Foreskin melanocyte (primary cell): ENCODE measurements at places on chromosomes 6 and 20.

DNA sequence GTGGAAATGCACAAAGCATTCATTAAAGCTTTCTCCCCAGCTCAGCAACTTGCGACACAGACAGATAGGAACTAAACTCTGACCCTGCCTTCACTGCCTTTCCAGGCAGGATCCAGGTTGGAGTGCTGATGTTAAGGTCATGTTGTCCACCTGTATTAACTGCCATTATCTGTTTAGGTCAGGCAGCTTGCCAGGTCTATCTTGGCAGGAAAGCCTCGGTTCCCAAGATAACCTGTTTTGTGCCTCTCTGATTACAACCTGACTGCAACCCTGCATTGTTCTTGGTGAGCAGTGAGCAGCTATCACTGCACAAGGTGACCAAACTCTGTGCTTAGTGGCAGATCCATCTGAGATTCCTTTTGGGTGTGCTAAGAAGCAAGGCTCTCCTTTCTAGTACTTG lies 23.2 kb upstream of the ELOVL2 start:
- no peak for DNase-seq

DNA sequence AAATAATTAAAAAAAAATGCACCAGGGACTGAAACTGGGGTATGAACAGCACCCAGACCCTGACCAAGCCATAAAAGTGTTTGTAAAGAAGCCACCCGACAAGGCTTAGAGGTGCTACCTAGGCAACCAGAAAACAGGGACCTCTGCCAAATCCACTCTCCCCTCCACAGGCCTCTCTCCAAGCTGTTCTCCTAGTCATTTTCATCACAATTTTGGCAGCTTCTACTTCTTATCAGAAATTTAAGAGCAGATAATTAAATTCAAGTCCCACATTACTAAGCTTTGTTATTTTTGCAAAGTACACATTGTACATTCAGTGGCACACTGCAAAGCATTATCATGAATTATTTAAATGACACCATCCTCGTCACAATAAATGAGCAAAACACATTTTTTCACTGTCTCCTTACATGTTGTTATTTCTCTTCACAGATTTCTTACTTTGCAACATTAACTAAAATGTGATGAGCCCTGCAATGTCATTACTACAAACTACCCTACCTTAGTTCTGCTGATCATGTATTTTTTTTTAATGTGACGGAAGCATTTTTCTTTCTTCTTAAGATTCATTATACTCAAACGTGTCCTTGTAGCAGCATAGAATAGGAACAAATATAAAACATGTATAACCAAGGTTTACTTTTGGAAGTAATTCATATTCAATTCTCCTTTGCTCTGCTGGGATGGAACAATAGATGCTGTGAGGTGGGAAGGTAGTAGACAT lies 38.1 kb downstream of the ECT2L start:
- no peak for DNase-seq

- DNase-seq = no peak
Observed at GRCh38 chr6:97175806-97176205, 107.2 kb downstream of the MMS22L start.

DNA sequence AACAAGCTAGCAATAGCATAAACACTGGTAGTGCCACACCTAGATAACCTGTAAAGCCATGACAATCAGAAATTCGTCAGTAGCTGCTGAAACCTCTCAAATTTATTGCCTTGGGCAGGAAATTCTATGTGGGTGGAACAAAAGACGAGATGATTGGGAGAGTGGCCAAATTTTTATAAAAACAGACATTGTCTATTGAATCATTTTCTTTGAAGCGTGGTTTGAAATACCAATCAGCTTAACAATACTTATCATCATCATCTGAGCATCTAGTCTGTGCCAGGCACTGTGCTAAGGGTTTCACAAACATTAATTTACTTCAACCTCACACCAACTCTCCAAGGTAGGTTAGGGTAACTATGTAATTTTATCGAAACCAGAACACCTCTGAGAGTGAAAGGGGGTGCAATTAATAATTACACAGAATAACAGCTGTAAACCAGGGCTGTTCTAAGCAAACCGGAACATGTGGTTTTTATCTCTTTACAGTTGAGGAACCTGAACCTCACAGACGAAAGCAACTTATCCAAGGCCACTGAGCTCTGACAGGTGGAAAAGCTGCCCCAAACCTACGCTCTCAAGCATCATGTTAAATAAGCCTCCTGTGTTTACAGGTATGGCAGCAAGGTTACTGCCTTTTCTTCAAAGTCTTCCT lies 43.4 kb downstream of the NHSL1 start:
- peak; percentile 69 for DNase-seq

- DNase-seq = no peak
Observed at GRCh38 chr6:44270526-44271405, 516 bp downstream of the TMEM151B start.

DNA sequence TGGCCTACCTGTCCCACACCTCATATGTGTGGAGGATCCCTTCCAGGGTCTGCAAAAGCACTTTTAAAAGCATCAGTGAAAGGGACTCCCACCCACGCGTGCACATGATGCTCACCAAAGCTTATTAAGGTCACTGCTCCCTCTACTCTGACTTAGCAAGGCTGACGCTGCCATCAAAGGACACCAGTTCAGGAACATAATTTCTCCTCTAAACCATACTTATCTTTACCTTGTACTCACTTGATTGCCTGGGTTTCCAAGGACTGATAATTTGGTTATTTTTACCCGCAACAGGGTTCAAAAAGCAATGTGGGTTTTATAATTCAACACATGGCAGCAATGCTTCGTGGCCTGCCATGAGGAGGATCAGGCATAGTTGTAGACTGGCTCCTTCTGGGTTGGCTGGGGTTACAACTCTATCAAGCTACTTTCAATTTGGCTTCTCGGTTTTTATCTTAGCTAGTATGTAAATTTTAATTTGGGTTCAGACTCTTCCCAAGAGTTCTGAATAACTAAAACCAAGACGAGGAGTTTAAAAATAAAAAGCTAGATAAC lies 52.2 kb upstream of the EMILIN3 start:
- no peak for DNase-seq

- no peak for DNase-seq
Observed at GRCh38 chr6:5121956-5122355, 36.8 kb downstream of the PPP1R3G start.

DNA sequence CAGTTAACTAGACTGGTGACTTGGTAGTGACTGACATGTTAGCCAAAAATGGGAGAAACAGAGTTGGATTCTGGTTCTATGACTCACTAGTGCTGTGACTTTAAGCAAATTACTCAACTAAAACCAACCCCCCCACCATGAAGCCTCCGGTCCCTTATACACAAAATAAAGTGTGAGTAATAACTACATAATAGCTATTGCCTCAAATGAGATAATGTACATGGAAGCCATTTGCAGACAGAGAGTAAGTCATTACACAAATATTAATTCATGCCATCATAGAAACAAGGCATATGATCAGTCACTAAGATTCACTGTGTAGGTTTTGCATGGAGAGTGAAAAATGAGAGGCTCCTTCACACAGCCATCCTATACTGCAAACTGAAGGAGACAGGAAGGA lies 111.9 kb downstream of the HIVEP2 start:
- DNase-seq = peak; percentile 49

- no peak for DNase-seq
Observed at GRCh38 chr20:45840700-45841198, 7.2 kb downstream of the SNX21 start.

DNA sequence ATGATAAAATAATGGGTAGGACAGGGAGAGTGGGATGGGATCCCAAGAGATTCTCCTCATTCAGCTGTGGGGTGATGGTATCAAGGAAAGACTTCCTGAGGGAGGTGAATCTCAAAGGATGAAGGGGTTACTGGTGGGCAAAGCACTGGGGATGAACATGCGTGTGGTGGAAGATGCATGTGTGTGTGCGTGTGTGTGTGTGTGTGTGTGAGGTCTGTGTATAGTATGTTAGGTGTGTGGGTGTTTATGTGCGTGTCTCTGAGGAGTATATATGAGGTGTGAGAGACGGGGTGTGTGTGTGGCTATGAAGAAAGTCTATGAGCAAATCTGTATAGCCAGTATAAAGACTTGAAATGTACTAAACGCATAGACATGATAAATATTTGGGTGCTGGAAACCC lies 220.0 kb upstream of the MYLIP start:
- DNase-seq = no peak

DNA sequence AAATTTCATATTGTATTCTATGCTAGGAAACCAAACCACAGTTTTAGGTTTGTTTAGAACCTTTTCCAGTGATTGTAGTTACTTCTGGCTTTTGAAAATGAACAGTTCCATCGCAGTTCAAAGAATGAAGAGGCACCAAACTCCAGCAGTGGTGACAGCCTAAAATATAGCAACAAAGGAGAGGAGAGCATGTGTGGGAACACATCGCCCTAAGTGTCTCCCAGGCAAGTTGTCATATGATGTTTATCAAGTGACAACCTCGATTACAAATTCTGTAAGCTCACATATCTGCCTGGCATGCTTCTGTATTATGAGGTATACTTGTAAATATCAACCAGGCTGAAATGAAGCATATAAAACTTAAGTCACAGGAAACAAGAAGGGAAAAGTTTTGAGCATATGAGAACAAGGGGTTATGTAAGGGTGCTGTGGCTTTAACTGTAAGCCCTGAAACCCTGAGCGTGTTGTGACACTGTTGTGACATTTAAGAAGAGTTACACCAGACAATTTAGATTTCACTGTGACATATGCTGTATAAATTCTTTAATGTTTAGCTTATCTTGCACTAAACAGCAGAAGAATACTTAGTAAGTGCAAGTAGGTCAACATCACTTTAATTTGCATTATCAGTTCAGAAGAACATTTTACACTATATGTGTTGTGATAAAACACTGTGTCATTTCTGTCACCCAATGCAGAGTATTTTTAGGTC lies 29.1 kb upstream of the FBXL4 start:
- DNase-seq = no peak

GRCh38 chr20:22495172-22495571 lies 89.2 kb downstream of the FOXA2 start:
- no peak for DNase-seq

GRCh38 chr20:24422091-24422760 lies 47.2 kb upstream of the SYNDIG1 start:
- DNase-seq = no peak

DNA sequence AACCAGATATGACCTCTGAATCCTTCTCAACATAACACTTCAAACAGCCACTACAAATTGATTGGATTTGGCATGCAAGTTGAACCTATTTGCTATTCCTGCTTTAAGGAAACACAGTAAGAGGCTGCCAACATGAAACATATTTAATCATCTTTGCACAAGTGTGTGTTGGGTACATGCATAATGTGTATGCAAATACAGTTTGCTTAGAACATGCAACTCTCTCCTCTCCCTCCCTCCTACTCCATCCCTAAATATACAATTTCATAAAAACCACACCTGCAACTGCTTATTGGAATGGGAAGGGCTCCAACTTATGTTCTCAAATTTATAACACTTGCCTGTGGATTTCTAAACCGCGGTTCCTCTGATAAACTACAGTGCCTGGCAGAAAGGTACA lies 71.5 kb downstream of the CD83 start:
- DNase-seq = no peak

DNA sequence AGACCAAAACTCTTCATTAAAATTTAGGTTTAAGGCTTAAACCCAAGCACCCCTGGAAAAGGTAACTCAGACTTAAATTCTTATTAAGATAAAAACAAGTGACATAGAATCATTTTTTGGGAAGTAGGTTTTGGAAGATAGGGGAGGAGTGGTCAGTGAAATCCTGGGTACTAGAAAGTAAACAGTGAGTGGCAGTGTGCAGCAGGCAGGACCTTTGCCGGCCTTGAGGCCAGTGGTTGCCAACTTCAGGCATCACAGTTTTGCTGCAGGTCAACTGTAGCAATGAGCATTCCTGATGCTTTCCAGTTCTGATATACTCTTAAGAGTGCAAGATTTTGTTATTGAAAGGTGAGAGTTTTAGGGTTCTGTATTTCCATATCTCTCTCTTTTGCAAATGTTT lies 69.3 kb upstream of the SUPT3H start:
- no peak for DNase-seq

DNA sequence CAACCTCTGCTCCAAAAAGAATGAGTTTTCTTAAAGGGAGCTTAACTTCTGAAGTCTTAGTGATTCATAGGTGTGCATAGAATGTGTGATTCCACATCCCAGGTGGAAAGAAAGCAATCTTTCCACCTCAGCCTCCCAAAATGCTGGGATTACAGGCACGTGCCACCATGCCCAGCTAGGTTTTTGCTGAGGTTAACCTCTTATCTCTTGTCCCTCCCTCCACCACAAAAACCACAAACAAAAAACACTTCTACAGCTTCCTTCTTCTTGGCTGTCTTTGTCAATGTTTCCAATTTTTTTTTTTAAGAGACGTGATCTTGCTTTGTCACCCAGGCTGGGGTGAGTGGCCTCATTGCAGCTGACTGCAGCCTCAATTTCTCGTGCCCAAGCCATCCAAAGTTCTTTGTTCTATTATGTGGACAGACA lies 8.1 kb upstream of the CSE1L start:
- DNase-seq = no peak

DNA sequence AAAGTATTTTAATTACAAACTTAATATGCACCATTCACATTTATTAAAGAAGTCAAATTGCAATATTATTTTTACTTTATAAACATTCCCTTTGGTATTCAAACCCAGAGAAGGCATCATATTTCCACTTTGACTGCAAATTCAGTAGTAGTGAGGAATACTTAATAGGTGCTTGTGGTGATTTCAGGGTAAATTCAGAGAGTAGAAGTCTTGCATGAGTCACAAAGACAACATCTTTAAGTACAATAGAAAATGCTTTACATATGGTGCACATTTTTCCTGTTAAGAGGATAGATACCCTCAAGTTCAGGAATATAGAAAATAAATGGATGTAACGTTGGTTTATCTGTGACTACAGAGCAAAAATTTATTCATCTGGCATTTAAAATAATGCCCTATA lies 390.2 kb downstream of the TENT5A start:
- no peak for DNase-seq

- no peak for DNase-seq
Observed at GRCh38 chr20:17647391-17648314, 34.4 kb downstream of the RRBP1 start.

- DNase-seq = peak; percentile 42
Observed at GRCh38 chr20:12970372-12970821, 38.4 kb upstream of the SPTLC3 start.
